Activated CD8-positive, alpha-beta memory T cell treated with anti-CD3 and anti-CD28 coated beads, Interleukin-2, amount 10 ng/mL, durations not matched to agents 7 days and 5 days (primary cell): ENCODE measurements at places on chromosomes 7 and 10.

- no peak for DNase-seq
Measured at GRCh38 chr7:127081539-127081938, 171.2 kb downstream of the GRM8 start.

DNA sequence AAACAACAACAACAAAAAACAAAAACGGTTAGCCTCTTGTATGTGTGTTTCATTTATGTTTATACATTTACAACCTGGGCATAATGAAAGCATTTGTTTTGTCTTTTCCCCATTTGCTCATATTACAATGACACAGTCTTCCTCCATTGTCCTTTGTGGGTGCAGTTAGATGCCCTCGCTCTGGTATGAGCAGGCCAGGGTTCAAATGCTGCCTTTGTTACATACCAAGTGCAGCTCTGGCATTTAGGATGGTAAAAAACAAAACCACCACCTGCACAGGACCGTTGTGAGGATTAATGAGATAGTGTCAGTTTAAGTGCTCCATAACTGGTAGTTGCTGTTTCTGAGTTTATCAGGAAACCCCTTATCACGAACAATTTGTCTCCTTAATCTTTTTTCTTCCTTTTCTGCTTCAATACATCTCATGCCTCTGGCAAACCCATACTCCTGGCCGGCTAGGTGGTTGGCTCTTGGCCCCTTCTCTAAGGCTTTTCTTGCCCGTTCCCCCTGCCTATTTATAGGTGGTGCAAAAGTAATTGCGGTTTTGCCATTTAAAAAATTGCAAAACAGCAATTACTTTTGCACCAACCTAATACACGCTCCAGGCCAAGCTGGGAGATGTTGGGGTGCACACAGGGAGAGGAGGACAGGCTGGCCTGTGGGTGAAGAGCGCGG, 18.6 kb upstream of the TMEM225B start:
- no peak for DNase-seq

DNA sequence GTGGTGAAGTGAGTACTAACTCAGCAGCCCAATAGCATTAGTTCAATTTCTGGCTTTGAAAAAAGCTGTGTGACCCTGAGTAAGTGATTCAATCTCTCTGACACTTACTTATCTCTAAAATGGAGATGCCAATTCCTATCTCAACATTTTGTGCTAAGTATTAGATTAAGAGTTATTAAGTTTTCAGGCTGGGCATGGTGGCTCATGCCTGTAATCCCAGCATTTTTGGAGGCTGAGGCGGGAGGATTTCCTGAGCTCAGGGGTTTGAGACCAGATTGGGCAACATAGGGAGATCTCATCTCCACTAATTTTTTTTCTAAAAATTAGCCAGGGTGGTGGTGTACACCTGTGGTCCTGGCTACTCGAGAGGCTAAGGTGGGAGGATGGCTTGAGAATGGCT, 109.5 kb downstream of the PRTFDC1 start:
- no peak for DNase-seq

DNA sequence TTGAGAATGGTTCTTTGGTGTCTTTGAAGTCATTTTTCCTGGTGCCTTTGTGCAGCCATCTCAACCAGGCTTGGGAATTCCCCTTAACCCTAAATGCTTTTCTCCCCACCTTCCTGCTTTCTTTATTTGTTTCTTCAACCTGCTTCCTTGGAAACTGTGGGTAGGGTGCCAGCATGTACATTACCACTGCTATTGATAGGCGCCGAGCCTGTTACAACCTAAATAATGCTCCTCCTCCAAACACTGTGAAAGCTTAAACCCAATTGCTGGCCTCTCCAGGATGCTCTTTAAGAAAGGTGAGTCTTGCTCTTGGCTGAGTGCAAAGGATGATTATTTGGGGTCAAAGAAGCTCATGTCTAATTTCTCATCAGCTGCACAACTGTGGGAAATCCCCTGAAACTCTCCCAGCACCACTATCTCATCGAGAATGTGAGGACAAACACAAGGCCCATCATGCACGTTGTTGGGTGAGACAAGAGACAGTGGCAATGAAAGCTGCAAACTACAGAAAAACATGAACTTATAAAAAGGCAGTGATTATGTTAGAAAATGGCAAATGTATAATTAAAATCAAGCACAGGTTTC, 285.5 kb upstream of the IGFBP3 start:
- DNase-seq: no peak

DNA sequence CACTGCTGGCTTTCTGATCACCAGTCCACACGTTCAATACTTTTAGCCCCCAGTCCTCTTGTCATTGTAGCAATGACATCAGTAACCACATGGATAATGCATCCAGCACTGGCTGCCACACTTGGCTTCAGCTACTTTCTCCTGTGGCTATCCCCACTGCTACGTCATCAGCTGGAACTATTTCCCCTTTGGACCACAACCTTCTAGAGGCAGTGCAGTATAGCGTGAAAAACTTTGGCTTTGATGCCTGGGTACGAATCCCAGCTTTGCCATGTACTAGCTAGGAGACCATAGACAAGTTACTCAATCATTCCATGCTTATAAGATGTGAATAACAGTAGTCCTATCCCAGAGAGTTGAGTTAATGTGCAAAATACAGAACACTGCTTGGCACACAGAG, 63.2 kb downstream of the CCDC3 start:
- no peak for DNase-seq

DNA sequence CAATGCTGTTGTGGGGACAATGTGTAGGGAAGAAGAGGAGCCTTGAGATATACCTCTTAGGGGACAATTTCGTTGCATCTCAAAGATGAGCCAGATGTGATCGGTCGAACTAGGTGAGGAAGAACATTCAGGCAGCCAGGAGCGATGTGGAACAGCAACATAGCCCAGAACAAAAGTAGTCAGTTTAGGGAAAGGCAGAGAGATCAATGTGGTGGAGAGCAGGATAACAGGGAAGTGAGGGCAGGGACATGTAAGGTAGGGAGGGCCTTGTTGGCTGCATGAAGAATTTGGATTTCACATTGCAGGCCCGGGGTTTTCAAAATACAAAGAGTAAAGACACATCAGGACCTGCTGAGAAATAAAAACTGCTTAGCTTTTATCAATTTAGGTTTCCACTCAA, 29.1 kb upstream of the MACC1 start:
- DNase-seq: no peak

GRCh38 chr10:110804376-110804775, 67.4 kb upstream of the PDCD4 start:
- no peak for DNase-seq

DNA sequence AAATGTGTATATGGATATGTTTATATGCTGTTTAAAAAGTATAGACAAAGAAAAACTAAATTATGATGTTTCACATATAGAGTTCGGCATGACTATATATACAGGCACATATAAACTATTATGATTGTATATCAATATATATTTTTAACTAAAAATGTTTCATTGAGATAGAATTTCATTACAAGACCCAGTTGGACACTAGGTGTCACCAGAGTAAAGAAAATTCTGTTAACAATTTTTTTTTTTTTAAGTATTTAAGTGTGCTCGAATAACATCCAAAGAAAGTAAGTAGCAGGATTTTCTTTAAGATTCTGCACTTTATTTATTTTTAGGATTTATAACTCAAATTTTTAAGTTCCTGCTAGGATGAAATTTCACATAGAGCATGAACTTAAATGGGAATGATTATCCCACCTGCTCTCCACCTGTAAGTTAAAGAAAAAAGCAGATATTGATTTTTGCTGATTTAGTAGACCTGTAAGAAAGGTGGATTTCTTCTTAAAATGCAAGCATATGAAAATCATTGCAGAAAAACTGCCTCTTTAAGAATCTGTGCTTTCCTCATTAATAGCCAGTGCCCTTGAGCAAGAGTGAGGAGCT, 961.5 kb downstream of the PCDH15 start:
- DNase-seq: no peak

- no peak for DNase-seq
Measured at GRCh38 chr7:140591180-140591902, 49.3 kb downstream of the DENND2A start.

DNA sequence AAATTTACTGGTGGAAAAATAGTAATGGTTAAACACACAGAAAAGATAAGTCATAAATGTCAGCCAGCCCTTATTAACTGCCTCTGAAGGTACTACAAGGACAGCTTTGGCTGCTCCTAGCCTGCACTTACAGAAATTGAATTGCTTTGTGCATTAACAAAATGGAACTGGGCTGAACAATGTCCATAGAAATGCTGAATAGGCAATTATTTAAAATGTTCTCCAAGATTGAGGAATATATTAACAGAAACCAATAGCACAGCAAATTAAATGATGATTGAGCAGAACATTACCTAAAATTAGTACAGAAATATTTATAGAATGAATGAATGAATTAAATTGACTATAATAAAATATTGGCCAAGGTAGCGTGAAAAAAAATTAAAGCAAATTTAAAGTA, 42.4 kb upstream of the AGMO start:
- DNase-seq: no peak

DNA sequence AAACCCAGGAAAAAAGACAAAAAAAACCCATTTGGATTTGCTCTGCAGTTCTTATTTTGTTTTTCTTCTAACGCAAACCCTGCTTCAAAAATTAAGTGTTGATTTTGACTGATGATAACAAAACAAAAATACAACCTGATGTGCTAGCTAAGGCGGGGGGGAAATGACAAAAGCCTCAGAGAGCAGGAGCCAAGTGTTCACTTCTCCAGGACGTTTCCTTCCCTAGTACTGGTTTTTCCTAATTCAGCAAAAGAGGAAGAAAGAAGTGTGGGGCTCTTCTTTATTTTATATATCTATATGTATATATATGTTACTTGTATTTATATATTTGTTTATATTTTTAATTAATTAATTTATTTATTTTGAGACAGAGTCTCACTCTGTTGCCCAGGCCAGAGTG, 28.0 kb downstream of the SNX10 start:
- no peak for DNase-seq

DNA sequence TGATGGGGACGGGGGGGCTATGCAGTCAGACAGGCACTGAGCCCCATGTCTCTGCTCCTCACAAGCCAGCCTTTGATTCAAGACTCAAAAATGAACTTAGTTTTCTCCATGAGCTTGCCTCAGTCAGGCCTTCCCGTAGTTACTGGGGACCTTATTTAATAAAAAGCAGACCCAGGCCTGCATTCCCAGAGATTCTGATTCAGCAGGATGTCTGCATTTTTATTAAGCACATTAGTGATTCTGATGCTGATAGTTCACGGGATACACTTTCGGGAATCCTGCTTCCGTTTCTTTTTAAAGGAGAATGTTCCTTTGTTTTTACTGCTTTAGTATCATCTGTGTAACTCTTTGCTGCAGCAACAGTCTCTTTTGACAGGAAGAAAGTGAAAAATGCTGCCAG, 28.3 kb upstream of the PLPP4 start:
- no peak for DNase-seq

- no peak for DNase-seq
Measured at GRCh38 chr10:29731760-29732159, 97.0 kb upstream of the SVIL start.

- peak; percentile 21 for DNase-seq
Measured at GRCh38 chr7:128922496-128923410, 12.2 kb upstream of the KCP start.

GRCh38 chr10:8069108-8069507, 14.6 kb downstream of the GATA3 start:
- no peak for DNase-seq

DNA sequence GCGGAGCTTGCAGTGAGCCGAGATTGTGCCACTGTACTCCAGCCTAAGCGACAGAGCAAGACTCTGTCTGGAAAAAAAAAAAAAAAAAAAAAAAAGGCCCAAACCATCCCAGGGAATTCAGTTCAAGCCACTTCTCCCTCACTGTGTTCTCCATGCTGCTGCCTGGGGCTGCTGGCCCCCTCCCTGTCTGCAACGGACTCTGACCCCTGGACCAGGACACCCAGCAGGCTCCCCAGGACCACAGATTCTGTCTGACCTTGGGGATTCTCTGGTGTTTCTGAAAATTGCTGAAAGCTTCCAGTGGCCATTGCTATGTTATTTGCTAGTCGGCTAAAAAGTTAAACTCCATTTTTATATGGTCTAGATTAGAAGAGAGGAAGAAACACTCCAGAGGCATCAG, 261.7 kb upstream of the C7orf33 start:
- no peak for DNase-seq

- DNase-seq: no peak
Measured at GRCh38 chr7:36021917-36022550, 131.0 kb upstream of the EEPD1 start.

GRCh38 chr10:104077247-104077646, 8.4 kb downstream of the COL17A1 start:
- DNase-seq: no peak

GRCh38 chr7:43960933-43961332, 34.7 kb downstream of the UBE2D4 start:
- no peak for DNase-seq

GRCh38 chr7:130921391-130922180, 187.6 kb upstream of the KLF14 start:
- DNase-seq: no peak

GRCh38 chr10:76491216-76491615, 1059.8 kb downstream of the LRMDA start:
- DNase-seq: no peak

- DNase-seq: no peak
Measured at GRCh38 chr10:78659598-78659967, 409.2 kb upstream of the ZMIZ1 start.

DNA sequence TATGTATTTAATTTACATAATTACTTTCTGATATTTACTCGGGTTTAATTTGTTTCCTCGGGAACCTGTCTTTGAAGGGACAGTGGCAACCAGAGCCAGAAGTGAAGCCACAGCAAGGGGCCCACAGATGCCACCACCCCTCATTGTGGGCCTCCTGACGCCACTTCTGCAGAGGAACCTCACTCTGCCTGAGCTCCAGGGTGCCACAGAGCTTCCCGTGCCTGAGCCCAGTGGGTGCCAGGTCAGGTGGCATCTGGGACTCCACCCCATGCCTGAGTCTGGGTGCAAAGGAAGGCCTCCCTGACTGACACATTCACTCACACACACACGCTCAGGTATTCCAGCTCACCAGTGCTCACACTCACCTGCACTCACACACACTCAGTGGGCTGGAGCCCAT, 213.7 kb downstream of the GRID1 start:
- DNase-seq: no peak

- no peak for DNase-seq
Measured at GRCh38 chr7:139774376-139774775, 3.4 kb downstream of the HIPK2 start.

DNA sequence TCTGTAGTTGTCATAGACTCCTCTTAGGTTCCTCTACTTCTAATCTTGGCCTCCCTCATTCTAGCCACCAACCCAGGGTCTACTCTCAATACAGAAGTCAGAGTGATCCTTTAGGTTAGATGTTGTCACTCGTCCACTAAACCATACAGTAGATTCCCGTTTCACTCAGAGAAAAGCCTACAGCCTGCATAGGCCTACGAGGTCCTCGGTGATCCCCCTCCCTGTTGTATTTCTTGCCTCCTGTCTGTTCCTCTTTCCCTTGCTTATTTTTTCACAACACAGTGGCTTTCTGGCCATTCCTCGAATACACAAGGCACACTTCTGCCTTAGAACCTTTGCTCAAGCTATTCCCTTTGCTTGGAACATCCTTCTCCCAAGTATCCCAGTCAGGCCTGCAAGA, 183.0 kb upstream of the PRSS1 start:
- DNase-seq: no peak

GRCh38 chr7:116632384-116632783, 39.6 kb upstream of the MET start:
- no peak for DNase-seq
